Retinal pigment epithelial cell (primary cell): ENCODE measurements at places on chromosomes 7 and 10.

- DNase-seq = no peak
Measured at GRCh38 chr10:28285816-28286215, 17.0 kb downstream of the MPP7 start.

- DNase-seq = no peak
Measured at GRCh38 chr10:130758529-130758928, 553.0 kb downstream of the TCERG1L start.

DNA sequence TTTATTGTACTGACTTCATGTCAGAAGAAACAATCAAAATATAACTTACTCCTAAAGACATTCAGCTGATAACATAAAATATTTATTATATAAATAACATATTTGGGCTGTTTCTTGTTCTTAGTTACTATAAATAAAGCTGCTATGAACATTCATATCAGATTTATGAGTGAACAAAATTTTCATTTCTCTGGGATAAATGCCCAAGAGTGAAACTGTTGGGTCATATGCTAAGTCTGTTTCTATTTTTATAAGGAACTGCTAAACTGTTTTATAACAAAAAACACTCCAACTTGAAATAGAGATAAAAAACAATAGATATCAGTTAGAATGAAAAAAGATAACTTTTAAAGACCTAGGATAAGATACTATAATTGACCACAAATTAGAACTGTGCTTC, 26.5 kb upstream of the CC2D2B start:
- DNase-seq = no peak

- DNase-seq = no peak
Measured at GRCh38 chr7:26374647-26375373, 83.1 kb downstream of the SNX10 start.

GRCh38 chr10:78684947-78685346, 383.8 kb upstream of the ZMIZ1 start:
- no peak for DNase-seq

DNA sequence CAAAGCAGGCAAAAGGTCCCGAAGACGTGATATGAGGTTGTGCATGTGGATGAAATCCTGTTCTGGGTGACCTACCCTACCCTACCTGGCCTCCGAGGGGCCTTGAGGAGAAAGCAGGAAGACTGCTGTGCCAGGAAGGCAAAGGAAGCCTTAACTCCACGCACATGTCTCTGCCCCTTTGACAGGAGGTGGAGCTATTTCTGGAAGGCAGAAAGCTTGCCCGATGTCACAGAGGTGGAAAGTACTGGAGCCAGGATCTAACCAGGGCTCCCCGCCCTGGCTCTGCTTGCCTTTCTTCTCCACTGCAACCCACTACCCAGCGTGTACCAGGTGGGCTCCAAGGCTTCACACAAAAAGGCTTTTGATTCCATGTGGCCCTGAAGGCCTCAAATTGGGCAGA, 66.4 kb upstream of the DDC start:
- no peak for DNase-seq

DNA sequence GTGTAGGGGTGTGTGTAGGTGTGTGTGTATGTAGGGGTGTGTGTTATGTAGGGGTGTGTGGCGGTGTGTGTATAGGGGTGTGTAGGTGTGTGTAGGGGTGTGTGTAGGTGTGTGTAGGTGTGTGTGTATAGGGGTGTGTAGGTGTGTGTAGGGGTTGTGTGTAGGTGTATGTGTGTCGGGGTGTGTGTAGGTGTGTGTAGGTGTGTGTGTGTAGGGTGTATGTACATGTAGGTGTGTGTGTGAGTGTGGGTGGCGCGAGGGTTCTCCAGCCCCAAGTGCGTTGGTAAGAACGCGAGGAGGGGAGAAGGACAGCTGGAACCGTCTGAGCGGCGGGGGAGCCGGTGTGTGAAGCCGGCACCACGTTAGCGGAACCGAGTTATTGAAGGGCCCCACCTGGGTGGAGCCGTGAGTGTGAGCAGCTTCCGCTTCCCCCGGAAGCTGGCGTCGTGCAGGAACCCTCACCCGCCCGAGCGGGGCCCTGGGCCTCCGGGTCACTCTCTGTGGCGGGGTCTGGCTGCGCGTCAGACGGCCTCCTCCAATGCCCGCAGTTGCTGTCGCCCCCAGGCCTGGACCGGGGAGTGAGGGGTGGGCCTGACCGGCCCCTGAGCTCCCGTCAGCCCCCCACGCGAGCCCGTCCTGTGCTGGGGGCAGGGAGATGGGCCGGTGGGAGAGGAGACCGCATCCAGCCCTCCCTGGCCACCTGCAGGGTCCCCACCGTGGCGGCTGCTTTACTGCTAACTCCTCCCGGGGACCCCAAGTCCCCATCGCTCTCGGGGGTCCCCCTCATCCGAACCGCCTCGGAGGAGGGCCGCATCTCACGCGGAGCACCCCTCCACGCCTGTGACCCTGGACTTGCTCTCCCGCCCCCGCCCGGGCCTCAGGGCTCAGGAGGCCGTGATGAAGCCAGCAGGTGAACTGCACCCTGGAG, 49.6 kb upstream of the PSMG3 start:
- DNase-seq = no peak

DNA sequence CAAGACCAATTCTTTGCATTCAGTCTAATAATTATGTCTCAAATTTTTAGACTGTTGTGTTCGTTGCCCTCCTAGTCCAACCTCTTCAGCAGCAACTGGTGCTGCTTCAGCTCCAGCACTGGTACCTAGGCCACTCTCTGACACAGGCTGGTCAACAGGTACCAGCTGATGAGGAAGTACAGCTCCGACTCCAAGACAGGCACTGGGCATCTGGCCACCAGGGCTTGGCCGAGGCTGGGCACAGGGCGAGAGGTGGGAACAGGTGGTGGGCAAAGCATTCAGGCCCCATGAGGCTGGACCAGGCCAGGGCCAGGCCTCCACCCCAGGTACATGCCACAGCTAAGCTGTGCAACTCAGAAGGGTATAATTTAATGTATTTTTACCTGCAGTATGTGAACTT, 151.5 kb upstream of the AGR3 start:
- no peak for DNase-seq

DNA sequence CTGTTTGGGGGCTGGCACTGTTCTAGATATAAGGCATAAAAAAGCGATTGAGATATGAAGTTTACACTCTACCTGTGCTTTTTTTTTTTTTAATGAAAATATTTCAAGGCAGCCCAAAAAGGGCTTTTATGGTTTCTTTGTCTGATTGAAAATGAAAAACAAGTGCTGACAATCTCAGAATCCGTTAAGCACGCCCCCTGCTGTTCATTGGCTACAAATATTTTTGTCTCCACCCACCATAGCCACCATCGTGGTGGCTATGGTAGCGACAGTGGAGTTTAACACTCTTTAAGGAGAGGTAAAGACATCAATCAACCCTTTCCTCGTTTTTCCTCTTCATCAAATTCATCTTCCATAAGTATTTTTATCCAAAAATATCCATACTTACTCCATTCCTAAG, 94.2 kb downstream of the CD36 start:
- DNase-seq = no peak

DNA sequence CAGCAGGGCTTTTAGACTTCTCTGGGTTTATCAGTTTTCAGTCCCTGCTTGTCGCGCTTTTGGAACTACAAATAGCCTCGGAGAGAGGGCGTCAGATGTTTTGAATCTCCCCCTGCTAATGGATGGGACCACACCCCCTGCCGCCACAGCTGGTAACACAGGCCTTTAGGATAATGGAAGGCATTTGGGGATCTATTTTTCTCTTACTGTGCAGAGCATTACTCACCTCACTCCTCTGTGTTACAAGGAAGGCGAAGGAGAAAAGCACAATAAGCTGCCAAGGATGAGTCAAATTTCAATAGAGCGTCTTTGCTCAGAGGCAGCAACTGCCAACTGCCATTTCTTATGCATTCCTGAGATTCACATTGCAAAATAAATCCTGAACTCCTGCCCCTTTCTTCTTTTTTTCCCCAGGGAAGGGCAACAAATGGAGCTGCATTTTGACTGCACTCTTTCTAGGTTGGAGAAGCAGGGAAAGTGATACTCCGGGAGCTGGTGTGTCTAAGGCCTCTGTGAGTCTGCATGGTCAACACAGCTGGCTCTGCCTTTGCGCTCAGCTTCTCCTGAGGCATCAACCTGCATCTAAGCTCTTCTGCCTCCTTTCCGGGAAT, 31.5 kb upstream of the SMNDC1 start:
- no peak for DNase-seq

DNA sequence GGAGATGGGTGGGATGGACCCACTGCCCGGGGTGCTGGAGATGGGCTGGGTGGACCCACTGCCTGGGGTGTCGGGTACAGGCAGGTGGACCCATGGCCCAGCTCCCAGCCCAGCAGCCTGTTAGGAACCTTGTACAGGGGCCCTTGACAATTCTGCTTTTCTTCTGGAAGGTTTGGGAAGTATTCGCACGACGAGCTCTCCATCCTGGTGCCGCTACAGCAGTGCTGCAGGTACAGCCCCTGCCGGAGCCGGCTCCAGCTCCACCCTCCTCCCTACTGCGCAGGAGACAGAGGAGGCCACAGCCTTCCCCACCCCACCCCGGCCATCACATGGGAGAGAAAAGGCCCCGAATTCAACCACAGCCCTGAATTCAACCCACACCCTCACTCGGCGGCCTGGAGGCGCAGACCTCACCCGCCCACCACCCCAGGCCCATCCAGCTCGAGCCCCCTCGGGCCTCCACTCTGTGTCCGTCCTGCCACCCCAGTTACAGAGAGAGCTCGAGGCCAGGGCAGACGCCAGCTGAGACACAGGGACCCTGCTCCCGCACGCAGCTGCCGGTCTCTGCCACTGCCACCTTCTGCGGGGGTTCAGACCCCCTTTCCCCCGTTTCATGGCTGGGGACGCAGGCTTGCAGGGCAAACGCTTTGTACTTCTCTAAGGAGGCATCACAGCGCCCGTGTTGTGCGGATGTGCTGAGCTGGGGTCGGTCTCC, 31.3 kb upstream of the FOXL3 start:
- no peak for DNase-seq

DNA sequence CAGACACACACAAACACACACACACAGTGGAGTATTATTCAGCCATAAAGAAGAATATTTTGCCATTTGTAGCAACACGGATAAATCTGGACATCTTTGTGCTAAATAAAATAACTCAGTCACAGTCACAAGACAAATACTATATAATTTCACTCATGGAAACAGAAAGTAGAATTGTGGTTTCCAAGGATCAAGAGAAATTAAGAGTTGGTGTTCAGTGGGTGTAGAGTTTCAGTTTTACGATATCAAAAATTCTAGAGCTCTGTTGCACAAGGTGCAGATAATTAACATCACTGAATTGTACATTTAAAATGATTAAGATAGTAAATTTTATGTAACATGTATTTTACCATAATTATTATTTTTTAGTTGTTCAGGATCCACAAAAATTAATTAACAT, 1235.0 kb downstream of the XPNPEP1 start:
- no peak for DNase-seq

DNA sequence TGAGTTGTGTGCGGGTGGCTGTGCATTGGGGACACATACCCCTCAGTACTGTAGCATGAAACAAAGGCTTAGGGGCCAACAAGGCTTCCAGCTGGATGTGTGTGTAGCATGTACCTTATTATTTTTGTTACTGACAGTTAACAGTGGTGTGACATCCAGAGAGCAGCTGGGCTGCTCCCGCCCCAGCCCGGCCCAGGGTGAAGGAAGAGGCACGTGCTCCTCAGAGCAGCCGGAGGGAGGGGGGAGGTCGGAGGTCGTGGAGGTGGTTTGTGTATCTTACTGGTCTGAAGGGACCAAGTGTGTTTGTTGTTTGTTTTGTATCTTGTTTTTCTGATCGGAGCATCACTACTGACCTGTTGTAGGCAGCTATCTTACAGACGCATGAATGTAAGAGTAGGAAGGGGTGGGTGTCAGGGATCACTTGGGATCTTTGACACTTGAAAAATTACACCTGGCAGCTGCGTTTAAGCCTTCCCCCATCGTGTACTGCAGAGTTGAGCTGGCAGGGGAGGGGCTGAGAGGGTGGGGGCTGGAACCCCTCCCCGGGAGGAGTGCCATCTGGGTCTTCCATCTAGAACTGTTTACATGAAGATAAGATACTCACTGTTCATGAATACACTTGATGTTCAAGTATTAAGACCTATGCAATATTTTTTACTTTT, 1.8 kb downstream of the DDIT4 start:
- DNase-seq = no peak

- DNase-seq = no peak
Measured at GRCh38 chr10:125722811-125723210, 3.3 kb downstream of the EDRF1 start.

GRCh38 chr7:17233603-17234002, 64.8 kb upstream of the AHR start:
- no peak for DNase-seq

GRCh38 chr7:45679516-45679915, 105.3 kb downstream of the ADCY1 start:
- no peak for DNase-seq

DNA sequence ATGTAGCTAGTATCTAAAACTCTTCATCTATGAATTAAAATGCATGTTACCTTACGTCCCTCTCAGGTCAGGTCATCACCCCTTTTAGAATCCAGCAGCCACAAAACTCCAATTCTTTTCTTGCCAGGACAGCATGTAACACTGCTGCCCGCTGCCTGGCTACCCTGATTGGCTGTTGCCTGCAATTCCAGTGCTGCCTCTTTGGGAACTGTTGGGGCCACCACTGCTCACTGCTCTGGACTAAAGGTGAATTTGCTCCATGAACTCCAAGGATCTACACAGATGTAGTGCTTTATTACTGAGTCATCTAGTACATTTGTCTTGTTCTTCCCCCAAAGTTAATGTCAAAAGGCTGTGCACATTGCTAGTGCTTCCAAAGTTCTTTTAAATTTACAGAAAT, 40.4 kb downstream of the SCIN start:
- DNase-seq = no peak

DNA sequence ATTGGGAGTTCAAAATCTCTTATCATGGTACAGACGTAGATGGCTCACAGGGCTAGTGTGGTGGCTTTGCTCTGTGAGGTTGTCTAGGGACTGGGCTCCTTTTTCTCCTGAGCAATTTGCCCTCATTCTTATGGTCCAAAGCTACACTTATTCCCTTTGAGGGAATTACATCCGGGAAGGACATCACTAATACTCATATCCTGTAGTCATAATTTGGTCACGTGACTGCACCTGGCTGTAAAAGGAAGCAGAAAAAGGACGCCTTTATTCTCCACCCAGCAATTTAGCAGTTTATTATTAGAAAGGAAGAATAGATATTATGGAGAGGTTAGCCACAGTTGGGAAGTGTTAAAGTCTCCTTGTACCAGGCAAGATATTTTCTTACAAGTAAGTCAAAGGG, 28.1 kb downstream of the ARID5B start:
- no peak for DNase-seq
